ENCODE measurements at places on chromosomes 16 and 17.

GRCh38 chr16:75559564-75560372 lies 3.7 kb upstream of the TMEM231 start:
- no peak for DNase-seq

DNA sequence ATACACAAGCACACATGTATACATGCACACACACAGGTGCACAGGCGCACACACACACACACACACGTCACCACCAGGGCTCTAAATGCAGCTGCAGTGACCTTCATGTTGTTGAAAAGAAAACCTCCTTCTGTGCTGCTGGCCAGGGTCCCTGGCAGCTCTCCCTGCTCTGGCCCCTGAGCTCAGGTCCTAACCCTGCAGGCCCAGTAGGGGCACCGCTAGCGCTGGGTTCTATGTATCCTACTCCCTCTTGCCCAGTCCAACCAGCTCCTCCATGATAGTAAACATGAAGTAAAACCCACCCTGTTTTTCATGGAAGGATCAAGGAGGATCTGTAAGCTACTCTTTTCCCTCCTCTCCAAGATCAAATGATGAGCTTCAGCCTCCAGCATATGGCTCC lies 172.8 kb downstream of the RBFOX3 start:
- no peak for DNase-seq

GRCh38 chr17:28018439-28019070 lies 23.9 kb upstream of the NLK start:
- DNase-seq: no peak

GRCh38 chr17:17119106-17119505 lies 76.8 kb downstream of the MPRIP start:
- no peak for DNase-seq

DNA sequence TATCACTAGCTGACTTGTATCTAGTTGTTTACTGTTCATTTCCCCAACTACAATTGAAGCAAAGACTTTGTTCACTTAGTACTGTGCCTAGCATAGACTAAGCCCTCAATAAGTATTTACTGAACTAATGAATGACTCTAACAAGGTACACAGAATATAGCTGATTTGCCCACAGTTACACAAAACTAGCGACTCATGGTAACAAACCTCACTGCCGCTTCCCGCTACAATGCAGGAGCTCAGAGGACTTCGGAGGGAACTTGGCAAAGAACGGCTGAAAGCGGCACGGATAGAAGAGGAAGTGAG lies 524 bp downstream of the EFTUD2 start:
- no peak for DNase-seq
